Stimulated activated CD4-positive, alpha-beta T cell treated with anti-CD3 and anti-CD28 coated beads, Interleukin-2, amount 100 ng/mL, for 48 hours (primary cell): ENCODE measurements at places on chromosomes 5 and 9.

DNA sequence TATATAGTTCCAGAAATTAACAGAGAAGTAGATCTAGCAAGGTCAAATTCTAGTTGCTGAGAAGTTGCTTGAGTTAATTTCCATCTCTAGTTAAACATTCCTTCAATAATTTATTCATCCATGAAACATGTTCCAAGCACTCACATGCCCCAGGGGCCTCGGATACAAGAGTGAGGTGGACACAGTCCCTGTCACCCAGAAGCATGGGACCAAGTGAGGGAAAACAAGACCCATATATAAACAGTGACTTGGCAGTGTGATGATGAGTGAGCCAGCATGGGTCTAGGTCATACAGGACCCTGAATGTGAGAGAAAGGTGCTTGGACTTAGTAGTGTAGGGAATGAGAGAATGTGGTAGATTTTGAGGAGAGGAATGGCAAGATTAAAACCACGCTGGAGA is 216.9 kb downstream of the TTLL11 start:
- DNase-seq = no peak

- no peak for DNase-seq
These were observed 33.7 kb downstream of the CENPP start for GRCh38 chr9:92359394-92359995.

GRCh38 chr9:12874395-12874794 is 99.6 kb downstream of the LURAP1L start:
- DNase-seq = no peak

- no peak for DNase-seq
These were observed 36.3 kb upstream of the CDKN2B start for GRCh38 chr9:22045423-22045822.

GRCh38 chr5:133425222-133425621 is 187.1 kb downstream of the FSTL4 start:
- no peak for DNase-seq

DNA sequence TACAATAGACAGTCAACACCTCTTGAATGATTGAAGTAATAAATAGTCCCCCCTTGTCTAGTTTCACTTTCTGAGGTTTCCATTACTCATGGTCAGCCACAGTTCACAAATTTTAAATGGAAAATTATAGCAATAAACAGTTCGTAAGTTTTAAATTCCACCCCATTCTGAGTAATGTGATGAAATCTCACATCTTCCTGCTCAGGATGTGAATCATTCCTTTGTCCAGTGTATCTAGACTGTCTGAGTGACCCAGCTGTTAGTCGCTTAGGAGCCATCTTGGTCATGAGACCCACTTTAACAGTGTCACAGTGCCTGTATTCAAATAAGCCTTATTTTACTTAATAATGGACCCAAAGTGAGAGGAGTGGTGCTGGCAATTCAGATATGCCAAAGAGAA is 311.6 kb upstream of the PRR16 start:
- DNase-seq = no peak

- DNase-seq = no peak
These were observed 4.5 kb downstream of the UBE2D2 start for GRCh38 chr5:139565411-139566305.
